ENCODE measurements at places on chromosomes 12 and 14. TPM values are rescaled to one million over a fixed set of nuclear protein-coding genes. Genes with fewer than 3 reads are reported as not detected.

DNA sequence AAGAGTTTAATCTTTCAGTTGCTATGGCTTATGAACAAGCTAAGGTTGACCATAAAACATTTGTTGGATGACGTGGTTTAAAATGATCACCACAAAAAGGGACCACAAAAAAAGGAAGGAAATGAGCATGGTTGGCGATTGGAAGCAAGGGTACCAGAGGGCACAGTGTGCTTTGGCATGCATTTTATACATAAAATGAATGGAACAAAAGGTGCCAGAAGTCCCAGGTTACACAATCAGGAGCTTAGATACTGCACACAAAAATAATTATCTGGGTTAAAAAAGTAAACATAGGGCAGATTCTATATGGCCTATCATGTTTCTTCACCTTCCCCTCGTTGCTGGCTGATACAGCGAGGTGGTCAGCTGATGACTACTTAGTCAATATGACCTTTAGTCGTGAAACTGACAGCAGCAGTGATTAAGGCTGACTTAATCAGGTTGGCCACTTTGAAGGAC lies 50.7 kb downstream of the ZC3H14 start:
- no peak for DNase-seq

GRCh38 chr14:53035336-53036210 lies 84.7 kb upstream of the FERMT2 start:
- DNase-seq, result no peak

CCDC198 gene
- total RNA-seq, result not detected

ZDHHC22 gene
- total RNA-seq, result not detected

DNA sequence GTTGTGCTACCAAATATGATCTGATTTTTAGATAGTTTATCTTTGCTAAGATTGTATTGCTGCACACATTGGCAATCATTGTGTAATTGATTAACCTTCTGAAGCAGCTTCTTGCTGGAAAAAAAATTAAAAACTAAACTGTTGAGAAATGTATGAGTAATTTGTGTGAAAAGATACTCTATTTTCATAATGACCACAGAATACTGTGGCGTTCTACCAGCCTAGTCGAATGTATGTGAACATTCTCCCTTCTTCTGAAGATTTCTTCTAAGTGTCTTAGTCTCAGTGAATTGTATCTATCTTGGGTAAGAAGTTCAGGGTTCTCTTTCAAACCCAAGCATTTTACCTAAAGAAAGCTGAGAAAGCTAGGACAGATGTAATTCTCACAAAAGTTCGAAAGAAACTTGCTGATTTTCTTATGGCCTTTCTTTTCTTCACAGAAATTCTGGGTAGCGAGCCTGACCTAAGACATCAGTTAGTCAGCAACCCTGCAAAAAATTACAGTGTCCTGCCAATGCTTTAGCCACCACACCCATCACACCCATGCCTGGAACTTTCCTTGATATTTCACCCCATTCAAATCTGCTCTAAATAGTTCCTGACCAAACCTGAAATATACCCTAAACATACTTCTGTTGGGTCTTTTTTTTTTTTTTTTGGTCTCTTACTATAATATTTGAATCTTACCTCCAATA lies 27.1 kb upstream of the C12orf71 start:
- DNase-seq, result no peak

DNA sequence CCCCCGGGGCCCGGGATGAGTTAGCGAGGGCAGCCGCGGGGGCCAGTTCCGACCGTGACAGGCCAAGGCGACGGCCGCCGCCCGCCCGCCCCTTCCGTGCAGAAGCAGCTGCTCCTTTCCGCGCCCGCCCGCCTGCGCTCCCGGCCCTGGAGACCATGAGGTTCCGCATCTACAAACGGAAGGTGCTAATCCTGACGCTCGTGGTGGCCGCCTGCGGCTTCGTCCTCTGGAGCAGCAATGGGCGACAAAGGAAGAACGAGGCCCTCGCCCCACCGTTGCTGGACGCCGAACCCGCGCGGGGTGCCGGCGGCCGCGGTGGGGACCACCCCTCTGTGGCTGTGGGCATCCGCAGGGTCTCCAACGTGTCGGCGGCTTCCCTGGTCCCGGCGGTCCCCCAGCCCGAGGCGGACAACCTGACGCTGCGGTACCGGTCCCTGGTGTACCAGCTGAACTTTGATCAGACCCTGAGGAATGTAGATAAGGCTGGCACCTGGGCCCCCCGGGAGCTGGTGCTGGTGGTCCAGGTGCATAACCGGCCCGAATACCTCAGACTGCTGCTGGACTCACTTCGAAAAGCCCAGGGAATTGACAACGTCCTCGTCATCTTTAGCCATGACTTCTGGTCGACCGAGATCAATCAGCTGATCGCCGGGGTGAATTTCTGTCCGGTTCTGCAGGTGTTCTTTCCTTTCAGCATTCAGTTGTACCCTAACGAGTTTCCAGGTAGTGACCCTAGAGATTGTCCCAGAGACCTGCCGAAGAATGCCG lies 699 bp downstream of the MGAT2 start:
- peak; percentile 91 for DNase-seq

ANKRD9 gene
- total RNA-seq, result 22.4 TPM

CLMN gene
- total RNA-seq, result 19.3 TPM

DNA sequence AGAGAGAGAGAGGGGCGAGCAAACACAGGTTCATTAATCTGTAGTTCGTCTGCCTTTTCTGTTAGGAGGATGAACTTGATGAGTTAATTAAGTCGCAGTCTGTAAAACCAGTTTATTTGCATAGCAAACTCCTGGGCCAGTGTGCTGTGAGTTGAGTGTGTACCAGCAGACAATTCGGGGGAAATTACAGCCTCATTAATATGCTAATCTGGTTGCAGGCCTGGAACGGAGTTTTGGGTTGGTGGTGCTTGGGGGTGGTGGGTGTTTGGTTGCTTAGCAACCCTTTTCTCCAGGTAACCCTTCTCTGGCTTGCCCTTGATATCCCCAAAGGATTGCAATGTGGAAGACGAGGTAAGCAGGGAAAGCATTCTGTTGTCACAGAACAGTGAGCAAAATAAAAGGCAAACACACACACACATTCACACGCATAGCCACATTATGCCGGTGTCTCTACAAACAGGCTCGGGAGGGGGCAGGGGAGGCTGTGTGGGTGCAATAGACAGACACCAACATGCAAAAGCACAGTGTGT lies 29.2 kb upstream of the LHX5 start:
- no peak for DNase-seq

DNA sequence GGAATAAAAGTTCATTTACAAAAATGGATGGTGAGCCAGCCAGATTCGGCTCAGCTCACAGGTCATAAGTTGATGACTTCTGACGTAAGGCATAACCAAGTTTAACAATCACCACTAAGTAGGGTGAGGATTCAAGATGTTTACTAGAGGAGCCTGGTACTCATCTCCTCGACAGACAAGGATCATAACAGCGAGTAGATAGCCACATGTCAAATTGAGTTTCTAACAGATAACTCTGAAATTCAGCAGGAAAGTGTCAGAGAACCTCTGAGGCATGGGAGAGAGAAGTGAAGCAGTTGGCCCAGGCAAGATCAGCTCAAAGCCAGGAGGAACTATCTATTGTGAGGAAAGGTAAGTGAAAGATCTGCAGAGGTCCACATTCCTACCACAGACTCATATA lies 208.7 kb downstream of the NELL2 start:
- DNase-seq, result no peak

ZFP36L1 gene
- 187 TPM for total RNA-seq

DNA sequence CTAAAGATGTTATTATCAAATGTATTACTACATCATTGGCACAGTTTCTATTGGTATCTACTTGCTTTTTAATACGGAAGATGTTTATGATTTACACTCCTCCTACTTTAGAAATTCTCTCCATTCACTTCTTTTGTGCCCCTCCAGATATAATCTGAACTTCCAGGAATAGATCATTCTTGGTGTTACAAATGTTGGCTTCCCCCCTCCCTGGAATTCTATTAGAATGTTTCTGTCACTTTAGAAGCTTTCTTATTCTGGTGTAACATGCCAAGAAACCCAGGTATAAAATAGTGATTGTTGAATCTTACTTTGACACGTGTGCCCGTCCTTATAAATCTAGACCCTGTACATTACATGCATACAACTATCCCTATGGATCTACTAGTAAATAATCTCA lies 1.2 kb upstream of the WDR20 start:
- DNase-seq, result no peak

MMP19 gene
- total RNA-seq, result 30.2 TPM

DNA sequence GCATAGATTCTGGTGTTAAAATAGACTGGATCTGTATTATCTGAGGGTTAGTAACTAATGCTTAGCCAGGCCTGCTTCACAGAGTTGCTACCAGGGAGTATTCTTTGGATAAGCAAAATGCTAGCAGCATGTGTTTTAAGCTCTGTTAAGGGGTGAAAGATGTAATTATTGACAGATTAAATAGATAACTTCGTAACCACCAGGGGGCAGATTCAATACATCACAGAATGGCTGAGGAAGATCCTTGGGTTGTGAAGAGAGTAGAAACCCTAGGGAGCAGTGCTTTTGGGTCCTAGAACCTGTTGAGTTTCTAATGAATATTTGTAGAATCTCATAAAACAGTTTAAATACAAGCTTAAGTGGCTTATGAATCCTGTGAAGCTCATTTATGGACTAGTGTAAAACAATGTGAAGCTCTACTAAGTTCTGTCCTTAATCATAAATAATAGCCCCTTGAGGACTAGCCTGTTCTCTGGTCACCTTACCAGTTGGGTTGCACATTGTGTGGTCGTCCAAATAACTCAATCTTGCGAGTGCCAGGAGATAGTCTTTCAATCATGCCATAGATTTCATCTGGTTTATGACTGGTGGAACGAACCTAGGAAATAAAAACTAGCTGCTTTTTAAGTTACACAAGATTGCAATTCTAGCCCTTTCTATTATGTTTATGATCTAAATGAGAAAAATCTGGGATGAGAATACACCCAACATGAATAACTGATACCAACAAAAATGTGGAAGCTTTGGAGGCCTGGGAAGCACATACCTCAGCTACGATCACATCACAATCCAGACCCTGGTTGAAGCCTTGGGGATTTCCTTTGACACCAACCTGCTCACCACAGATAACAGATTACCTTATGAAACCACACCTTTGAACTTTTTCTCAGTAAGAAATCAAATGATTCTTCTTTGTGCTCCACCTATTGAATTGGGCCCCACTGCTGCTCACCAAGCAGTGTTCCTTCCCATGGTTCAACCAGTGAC lies 12.3 kb downstream of the METTL3 start:
- DNase-seq, result no peak

- no peak for DNase-seq
Observed at GRCh38 chr12:46553266-46553665, 180.7 kb upstream of the SLC38A2 start.

AHNAK2 gene
- total RNA-seq, result 13.7 TPM

DNA sequence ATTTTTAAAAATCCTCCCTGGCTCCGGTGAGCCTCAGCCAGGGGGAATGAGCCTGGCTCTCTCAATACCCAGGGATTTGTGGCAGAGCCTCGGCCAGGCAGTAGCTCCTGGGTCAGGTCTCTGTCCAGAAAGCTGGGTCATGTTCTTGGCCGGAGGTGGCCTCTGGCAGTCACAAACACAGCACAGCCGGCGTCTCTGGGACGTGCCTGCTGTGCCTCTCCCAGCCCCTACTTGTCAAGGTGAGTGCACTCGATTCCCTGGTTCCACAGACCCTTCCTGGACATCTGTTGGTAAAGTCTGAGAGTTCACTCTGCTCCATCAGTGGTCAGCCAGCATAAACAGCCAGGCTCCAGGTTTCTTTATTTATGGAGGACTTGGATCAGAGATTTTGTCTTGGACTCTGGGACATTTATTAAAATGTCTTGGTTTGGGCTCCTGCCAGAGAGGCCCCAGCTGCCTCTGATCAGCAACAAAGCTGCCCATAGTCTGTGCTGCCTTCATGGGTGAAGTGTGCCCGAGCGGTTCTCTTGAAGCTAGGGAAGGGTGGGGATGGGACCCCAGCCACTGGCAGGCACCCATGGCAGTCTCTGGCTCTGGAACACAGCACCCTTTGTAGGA lies 56.7 kb downstream of the DGLUCY start:
- no peak for DNase-seq

DNA sequence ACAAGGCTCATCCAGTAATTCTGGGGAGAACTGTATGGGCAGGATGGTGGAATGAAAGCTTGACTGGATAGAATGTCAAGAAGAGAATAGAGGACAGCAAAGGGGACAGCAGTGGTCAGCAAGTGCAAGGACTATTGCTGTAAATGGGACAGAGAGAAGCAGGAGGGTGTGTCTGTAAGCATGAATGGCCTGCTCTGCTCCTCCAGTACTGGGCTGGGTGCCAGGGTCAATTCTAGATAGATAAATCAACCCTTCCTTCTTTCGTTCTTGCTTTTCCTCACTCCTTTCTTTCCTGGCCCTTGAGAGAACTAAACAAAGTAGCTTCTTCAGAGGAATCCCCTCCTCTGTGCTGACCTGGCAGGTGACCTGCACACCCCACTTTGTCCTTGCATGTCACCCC lies 1019.2 kb downstream of the BCL11B start:
- no peak for DNase-seq

DNA sequence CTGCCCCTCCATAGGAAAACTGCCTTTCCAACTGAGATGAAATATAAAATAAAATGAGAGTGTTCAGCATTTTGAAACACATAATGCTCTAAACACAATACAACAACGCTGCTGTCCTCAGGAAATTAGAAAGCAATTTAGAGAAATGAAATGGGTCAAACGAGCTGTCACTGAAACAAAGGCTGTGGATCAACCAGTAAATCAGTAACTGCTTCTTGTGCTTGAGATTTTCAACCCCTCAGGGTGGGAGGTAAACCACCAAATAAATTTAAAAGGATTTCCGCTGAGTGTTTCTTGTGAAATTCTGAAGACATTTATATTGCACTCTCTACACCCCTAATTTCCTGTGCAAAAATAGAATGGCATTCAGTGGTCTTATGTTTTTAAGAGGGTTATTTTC lies 657.1 kb upstream of the SEL1L start:
- DNase-seq, result no peak

DNA sequence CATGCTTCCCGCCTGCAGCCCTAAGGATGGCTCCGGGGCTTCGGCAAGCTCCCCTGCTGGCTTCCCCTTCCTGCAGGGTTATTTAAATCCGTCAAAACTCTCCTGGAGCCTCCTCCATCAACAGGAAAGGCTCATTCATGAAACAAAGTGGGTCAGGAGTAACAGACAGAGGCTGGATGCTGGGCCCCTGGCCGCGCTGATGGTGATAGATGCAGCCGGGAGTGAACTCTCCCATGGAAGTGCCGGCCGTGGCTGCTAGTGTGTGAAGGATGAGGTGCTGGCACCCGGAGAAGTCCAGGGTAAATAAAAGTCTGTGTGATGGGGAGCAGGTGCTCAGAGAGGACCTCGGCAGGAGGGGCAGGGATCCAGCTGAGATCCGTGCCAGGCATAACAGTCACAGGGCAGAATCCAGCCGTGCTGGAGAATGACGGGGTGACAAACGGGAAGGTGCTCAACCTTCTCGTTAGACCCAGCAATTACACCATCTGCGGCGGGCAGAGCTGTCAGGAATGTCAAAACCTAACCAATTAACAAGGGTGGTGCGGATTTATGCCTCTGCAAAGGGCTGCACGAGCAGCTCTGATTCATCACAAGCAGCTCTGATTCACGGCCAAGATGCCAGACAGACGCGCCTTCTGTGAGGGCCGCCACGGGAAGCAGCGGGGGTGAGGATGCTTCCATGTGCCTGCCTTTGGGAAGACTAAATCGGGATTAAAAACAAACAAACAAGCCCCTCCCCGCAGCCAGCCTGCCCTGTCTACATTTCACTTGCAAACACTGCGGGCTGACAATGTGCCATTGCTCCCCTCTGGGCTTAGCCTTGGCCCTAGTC lies 55.6 kb downstream of the SYNE3 start:
- DNase-seq, result no peak
